ENCODE measurements at places on chromosomes 3 and 15. TPM values are rescaled to one million over a fixed set of nuclear protein-coding genes. Genes with fewer than 3 reads are reported as not detected.
A peak's percentile ranks its signal among the peaks of the same experiment; 100 is the strongest.

GRCh38 chr15:32656496-32656895 lies 15.0 kb downstream of the SCG5 start:
- H3K4me3 ChIP-seq: no peak overlapping the region
- DNase-seq: no peak
- H3K4me1 ChIP-seq: peaks cover 8% of the 10 kb centered on the region
- no peak overlapping the region for H3K27ac ChIP-seq
- H3K27me3 ChIP-seq: no peaks in the 10 kb centered on the region

GRCh38 chr15:48063411-48063985 lies 57.3 kb upstream of the SLC24A5 start:
- DNase-seq: no peak
- H3K4me3 ChIP-seq: no peak overlapping the region
- H3K27me3 ChIP-seq: no peaks in the 10 kb centered on the region
- H3K27ac ChIP-seq: no peak overlapping the region
- H3K36me3 ChIP-seq: no peaks in the 10 kb centered on the region

DNA sequence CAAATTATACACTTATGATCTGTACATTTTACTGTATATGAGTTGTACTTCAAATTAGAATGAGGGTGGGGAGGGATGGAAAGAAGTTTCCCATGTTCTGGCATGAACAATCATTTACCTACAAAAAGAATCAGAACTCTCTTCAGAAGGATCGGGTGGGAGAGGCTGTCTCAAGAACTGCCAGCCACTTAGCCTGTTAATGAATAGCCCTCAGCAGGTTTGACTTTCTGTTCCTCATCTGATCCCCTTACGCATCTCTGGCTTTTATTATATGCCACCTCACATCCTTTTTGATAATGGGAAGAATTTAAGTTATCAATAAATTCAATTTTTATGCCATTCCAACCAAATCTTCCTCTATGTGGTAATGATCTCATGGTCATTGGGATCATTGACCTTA lies 168.3 kb upstream of the TGFBR2 start:
- no peak for DNase-seq
- H3K36me3 ChIP-seq: no peaks in the 10 kb centered on the region
- H3K27ac ChIP-seq: peak overlapping the region; percentile 64
- no peaks in the 10 kb centered on the region for H3K27me3 ChIP-seq
- no peaks in the 10 kb centered on the region for H3K4me1 ChIP-seq

- H3K4me1 ChIP-seq: no peaks in the 10 kb centered on the region
- no peak overlapping the region for H3K27ac ChIP-seq
- H3K27me3 ChIP-seq: no peaks in the 10 kb centered on the region
- no peaks in the 10 kb centered on the region for H3K36me3 ChIP-seq
- H3K4me3 ChIP-seq: no peak overlapping the region
Measured at GRCh38 chr3:117998071-117998470, 1036.6 kb downstream of the IGSF11 start.

GRCh38 chr3:77571971-77572715 lies 532.2 kb downstream of the ROBO2 start:
- no peak overlapping the region for H3K4me3 ChIP-seq
- DNase-seq: no peak
- no peaks in the 10 kb centered on the region for H3K27me3 ChIP-seq

DNA sequence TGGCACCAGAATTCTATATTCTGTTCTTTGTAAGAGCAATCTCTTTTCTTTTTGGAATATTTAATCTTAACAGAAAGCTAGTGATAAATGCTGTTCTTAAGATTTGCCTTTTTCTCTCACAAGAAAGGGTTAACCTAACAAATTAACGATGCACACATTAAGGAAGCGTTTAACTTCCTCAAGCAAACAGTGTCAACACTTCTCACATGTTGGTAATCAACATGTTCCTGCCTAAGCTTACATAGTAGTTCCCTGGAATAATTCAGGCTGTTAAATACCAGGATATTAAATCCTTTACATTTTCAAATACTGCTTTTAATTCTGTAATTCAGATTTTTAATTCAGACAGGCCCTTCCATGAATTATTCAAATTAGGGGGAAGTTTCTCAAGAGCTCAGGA lies 67.4 kb upstream of the RPL35A start:
- H3K4me3 ChIP-seq: no peak overlapping the region
- no peak for DNase-seq
- H3K4me1 ChIP-seq: no peaks in the 10 kb centered on the region
- no peaks in the 10 kb centered on the region for H3K36me3 ChIP-seq

GRCh38 chr3:184574515-184575417 lies 13.2 kb downstream of the EPHB3 start:
- no peak overlapping the region for H3K4me3 ChIP-seq
- H3K36me3 ChIP-seq: no peaks in the 10 kb centered on the region
- no peak overlapping the region for H3K27ac ChIP-seq
- H3K27me3 ChIP-seq: no peaks in the 10 kb centered on the region

- H3K27ac ChIP-seq: no peak overlapping the region
- no peak overlapping the region for H3K4me3 ChIP-seq
- H3K4me1 ChIP-seq: no peaks in the 10 kb centered on the region
- H3K27me3 ChIP-seq: no peaks in the 10 kb centered on the region
Measured at GRCh38 chr3:5809586-5810246, 622.2 kb downstream of the EDEM1 start.

- H3K27ac ChIP-seq: no peak overlapping the region
- DNase-seq: no peak
- no peaks in the 10 kb centered on the region for H3K27me3 ChIP-seq
Measured at GRCh38 chr3:155024006-155024638, 56.0 kb upstream of the MME start.

DNA sequence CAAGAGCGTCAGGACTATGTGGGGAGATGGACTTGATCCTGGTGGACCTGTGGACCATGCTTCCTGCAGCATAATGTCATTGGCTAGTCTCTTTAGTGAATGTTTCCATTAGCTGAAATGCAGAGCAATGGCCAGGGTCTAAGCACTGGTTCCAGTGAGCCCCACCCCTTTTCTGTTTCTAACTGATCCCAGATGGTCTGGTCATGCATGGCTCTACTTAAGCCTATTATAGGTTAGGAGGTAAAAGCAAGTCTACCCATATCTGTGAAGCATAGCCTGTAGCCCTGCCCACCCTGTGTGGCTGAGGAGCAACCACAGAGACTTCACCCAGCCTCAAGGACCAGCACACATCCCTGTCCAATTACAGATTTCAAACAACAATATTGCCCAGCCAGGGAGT lies 419.2 kb downstream of the ZNF385D start:
- no peaks in the 10 kb centered on the region for H3K36me3 ChIP-seq
- DNase-seq: no peak
- no peaks in the 10 kb centered on the region for H3K27me3 ChIP-seq
- no peak overlapping the region for H3K4me3 ChIP-seq
- no peak overlapping the region for H3K27ac ChIP-seq

The ZDHHC19 gene
- total RNA-seq: not detected

The HOMER2 gene
- total RNA-seq: 18.2 TPM

The PLA1A gene
- 1.7 TPM for total RNA-seq

The SENP5 gene
- 50.6 TPM for total RNA-seq

The ERC2 gene
- 1.2 TPM for total RNA-seq

The LRRC57 gene
- total RNA-seq: 25.3 TPM

The IQCH gene
- total RNA-seq: 1.5 TPM

The SEC22C gene
- total RNA-seq: 27.5 TPM

The POLQ gene
- total RNA-seq: 2.5 TPM

The LIPC gene
- not detected for total RNA-seq

The ARHGEF26 gene
- total RNA-seq: 29.2 TPM
